ENCODE measurements at places on chromosomes 6 and 20. TPM values are rescaled to one million over a fixed set of nuclear protein-coding genes. Genes with fewer than 3 reads are reported as not detected.

DNA sequence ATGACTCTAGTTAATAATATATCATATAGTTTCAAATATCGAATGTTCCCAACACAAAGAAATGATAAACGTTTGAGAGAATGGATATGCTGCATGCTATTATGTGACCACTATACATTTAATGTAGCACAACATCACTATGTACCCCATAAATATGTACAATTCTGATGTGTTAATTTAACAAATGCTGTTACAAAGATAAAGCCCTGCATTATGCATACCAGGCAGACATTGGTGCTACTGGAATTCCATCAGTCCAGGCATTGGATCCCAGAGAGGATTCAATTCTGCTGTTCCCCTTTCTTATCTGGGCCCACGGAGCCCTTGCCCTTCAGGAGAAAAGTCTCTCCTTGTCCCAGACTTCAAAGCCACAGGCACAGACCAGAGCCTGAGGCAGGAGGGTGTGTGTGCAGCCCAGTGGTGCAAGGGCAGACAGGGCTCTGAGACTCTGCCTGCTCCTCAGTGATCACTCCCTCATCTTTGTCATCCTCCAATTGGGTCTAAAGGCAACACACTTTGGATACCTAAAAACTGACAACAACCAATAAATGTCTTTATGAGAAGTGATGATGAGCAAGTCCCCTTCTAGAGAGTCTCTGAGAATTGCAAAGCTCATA is 45.2 kb downstream of the PSMG4 start:
- DNase-seq = no peak

GRCh38 chr6:89385846-89386245 is 26.2 kb downstream of the RRAGD start:
- DNase-seq = no peak

The UBE2C gene
- 212 TPM for polyA plus RNA-seq

- no peak for DNase-seq
Observed at GRCh38 chr6:775863-776262, 82.9 kb upstream of the EXOC2 start.

DNA sequence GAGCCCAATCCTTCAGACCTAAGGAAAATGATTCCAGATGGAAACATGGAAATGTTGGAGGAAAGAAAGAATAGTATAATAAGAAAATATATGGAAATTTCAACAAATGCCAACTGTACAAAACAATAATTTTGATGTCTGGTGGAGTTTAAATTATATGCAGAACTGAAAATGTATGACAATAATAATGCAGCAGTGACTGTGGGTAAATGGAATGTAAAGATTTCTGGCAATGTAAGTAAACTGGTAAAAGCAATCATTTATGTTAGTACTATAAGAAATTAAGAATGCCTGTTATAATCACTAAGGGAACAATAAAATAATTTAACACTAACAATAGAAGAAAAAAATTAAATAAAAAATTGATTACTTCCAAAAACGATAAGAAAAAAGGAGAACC is 89.0 kb downstream of the EDN1 start:
- no peak for DNase-seq

GRCh38 chr20:16314320-16314719 is 258.9 kb downstream of the KIF16B start:
- no peak for DNase-seq

DNA sequence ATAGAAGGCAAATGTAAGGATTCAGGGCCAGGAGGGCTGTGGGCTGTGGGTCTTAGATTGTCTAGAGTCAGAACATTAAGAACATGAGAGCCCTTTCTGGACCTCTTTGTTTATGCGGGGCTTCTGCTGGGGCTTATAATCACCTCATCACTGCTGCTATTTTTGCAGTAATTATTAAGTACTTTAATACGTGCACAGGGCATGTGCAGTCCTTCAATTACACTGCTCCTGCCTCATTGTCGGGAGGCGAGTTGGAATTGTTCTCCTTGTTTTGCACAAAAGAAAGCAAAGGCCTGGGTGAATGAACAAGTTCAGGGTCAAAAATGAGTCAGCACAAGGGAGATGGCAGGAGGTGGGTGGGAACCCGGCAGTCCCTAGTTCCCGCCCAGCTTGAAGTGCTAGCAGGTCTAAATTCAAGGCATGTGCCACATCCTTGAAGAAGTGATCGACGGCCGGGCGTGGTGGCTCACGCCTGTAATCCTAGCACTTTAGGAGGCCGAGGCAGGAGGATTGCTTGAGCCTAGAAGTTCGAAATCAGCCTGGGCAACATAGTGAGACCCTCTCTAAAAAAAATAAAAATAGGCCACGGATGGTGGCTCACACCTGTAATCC is 34.4 kb upstream of the PTPN1 start:
- DNase-seq = peak; percentile 46

- DNase-seq = peak; percentile 72
Observed at GRCh38 chr6:139764498-139764986, 390.1 kb upstream of the CITED2 start.

DNA sequence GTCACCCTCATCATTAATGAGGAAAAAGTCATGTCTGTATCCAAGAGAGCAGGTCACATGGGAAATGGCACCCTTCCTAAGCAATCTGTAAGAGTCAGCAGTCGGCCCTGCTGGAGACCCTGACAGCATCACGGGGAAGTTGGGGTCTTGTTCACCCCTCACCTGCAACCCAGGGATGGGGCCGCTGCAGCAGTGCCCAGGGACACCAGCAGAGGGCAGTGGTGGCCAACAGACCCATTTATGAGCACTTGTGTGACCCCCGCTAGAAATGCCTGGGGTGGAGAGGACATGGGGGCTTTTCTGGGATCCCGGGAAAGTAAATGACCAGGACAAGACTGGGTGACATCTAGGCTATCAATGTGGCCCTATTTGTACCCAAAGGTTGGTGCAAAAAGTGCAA is 35.9 kb downstream of the ANKRD60 start:
- no peak for DNase-seq

GRCh38 chr6:157982563-157983405 is 1.1 kb downstream of the SYNJ2 start:
- DNase-seq = peak; percentile 69

DNA sequence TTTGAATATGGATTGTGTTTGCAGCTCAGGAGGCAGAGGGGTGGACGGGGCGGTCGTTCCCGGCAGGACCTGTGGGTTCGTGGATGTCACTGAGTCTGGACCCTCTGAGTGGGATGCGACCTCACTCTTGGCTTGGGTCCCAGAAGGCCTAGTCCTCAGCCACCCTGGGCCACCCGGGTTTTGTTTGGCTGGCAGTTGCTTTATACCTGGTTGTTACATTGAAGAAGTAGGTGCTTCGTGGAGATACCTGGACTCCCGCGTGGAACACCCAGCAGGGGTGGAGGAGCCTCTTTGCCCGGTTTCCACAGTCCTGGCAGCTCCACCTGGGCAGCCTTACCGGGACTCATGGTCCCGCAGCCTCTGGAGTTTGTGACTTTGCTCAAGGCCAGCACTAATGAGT is 405.1 kb downstream of the TAF4 start:
- no peak for DNase-seq

- no peak for DNase-seq
Observed at GRCh38 chr6:80217794-80218193, 111.3 kb downstream of the BCKDHB start.

DNA sequence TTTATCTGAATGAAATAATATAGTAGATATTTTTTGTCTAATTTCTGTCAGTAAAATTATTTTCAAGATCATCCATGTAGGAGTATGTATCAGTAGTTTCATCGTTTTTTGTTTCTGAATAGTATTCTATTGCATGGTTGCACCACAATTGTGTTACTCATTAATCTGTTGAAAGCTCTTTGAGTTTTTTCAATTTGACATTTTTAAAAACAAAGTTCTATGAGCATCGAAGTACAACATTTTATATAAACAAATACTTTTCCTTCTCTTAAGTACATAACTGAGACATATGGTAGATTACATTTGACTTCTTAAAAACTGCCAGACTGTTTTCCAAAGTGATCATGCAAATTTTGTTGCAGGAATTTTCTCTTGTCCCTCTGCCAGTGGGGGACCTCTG is 1113.1 kb upstream of the CITED2 start:
- DNase-seq = no peak
